ENCODE measurements at places on chromosomes 1 and 21.

- no peak for DNase-seq
Observed at GRCh38 chr1:54981466-54981865, 1.0 kb downstream of the TMEM61 start.

- no peak for DNase-seq
Observed at GRCh38 chr1:89615676-89616598, 17.0 kb upstream of the LRRC8C start.

- peak; percentile 88 for DNase-seq
Observed at GRCh38 chr1:210400043-210400840, 71.5 kb downstream of the HHAT start.

DNA sequence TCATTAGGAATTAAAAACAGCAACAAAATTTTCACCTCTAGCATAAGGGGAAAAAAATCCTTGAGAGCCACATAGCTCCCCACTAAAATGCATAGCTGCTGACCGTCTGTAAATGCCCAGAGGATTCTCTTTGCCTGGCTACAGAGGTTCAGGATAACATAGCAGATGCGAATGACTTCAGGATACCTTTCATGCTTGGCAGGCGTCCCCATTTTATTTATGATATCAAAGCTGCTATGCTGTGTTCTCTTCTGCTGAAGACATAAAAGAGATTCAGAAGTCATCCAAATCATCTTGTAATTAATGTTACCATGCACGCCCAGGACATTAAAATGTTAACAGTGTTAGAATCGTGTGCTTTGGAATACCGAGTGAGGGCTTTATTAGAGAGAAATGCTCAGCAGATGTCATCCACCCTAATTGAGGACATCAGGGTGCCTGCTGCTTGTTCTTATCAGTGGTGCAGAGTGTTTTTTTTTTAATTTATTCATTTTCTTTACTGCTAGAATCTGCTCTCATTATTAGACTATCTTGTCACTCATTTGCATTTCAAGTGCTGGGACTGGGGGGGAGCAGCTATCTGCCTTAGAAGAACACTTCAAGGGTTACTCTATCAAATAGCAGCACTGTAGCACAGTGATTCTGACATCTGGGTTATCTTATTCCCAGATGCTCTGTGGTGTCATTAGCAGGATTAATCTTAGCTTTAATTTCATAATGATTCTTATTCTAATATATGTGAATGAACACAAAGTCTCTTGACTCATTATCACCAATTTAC, 139.5 kb downstream of the ZNF326 start:
- DNase-seq = no peak

DNA sequence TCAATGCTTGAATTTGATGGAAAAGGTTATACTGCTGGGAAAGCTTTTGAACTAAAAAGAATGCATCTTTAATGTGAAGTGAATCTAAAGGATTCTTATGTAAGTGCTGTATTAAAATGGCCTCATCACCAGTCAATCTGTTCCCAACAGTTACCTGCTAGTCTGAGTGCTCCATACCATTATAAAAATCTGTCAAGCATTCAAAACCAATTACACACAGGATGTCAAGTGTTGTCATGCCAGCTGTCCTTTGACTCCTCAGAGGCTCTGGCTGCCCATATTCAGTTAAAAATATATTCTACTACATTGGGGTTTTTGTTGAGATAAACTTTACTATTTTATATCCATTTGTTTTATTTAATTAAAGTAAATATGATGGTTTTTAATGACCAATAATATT, 1587.7 kb downstream of the AMY1C start:
- DNase-seq = no peak

DNA sequence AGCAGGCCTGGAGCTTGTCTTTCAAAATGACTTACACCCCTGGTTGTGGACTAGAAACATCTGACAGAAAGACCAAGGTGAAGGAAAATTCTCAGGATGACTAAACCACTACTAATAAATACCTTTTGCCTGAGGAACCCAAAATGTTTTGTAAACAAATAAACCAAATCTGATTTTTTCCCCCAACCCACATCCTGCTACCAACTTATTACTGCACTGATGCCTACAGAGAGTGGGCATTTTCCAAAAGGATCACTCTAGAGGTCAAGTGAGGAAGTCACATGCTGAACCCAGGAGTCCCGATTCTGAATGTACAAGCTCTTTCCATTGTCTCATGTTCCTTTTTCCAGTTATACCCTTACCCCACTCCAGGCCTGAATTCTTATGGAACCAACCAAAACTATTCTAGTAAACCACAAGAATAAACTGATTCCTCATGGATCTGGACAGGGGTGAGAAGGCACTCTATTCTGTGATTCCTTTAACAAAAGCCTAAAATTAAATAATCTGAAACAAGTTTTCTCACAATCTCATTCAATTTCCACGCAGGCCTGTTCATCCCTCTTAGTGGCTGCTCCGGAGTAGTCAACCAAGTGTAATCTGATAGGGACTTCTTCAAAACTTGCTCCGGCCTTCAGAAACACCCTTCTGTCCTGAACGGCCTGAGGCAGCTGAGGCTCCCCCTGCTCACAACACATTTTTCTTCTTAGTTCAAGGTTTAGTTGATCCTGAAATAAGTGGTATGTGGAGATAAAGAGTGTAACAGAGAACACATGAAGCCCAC, 1.4 kb downstream of the PI4KB start:
- DNase-seq = peak; percentile 31

GRCh38 chr1:96387785-96388184, 333.8 kb upstream of the PTBP2 start:
- DNase-seq = no peak

DNA sequence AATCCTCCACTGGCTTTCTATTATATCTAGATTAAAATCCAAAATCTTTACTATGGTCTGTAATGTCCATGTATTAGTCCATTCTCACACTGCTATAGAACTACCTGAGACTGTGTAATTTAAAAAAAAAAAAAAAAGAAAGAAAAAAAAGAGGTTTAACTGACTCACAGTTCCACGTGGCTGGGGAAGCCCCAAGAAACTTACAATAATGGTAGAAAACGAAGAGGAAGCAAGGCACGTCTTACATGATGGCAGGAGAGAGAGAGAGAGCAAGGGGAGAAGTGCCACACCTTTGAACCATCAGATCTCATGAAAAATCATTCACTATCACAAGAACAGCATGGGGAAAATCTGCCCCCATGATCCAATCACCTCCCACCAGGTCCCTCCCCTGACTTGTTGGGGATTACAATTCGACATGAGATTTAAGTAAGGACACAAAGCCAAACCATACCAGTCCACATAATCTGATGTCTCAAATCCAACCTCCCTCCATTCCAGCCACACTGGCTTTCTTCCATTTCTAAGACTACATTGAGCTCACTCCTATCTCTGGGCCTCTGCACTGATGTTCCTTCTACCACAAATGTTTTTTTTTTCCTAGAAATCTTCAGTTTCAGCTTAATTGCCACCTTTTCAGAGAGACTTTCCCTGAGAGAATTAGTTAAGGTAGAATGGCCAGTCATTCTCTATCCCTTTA, 92.4 kb downstream of the EIF4G3 start:
- DNase-seq = no peak

- no peak for DNase-seq
Observed at GRCh38 chr1:168717906-168718891, 10.8 kb downstream of the DPT start.

DNA sequence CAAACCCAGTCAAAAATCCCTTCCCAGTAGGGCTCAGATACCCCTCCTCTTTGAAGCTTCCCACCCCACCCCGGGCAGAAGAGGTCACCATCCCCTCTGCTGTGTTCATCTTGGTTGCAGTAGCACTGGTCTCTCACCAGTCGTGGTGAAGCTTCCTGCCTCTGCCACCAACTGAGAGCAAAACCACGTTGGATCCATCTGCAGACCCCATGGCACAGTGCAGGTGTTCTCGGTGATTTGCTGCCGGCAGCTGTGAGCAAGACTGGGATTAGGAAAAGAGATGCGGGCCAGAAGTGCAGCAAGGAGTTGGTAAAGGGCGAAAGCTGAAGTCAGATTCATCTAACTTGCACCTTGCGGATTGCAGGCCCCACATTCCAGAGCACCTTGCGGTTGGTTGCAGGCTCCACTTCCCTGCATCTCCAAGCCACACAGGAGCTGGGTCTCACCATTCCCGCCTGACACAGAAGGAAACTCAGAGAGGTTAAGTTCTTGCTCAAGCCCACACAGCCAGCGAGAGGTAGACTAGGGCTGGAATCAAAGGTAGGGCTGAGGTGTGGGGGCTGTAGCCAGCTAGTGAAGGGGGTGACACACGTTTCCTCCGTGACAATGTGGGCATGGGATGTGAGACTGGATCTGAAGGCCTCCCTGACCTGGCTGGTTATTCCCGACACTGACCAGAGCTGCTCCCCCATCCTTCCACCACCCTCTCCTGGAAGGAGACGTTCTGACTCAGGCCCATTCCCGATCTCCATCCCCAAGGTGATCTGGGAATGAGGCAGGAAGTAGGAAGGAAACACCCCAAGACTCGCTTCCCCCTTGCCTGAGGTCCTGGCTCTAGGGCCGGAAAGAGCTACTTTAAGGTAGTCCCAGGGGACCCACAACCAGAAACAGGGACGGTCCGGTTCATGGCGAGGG, 3.3 kb upstream of the FAM110D start:
- DNase-seq = peak; percentile 1

GRCh38 chr1:47031059-47031458, 7.6 kb downstream of the CYP4X1 start:
- DNase-seq = no peak

Measured in AG08395 (cell line).